ENCODE measurements at places on chromosomes 7 and 10.

- no peak for DNase-seq
These were observed 17.6 kb downstream of the PDSS1 start for GRCh38 chr10:26715137-26715487.

DNA sequence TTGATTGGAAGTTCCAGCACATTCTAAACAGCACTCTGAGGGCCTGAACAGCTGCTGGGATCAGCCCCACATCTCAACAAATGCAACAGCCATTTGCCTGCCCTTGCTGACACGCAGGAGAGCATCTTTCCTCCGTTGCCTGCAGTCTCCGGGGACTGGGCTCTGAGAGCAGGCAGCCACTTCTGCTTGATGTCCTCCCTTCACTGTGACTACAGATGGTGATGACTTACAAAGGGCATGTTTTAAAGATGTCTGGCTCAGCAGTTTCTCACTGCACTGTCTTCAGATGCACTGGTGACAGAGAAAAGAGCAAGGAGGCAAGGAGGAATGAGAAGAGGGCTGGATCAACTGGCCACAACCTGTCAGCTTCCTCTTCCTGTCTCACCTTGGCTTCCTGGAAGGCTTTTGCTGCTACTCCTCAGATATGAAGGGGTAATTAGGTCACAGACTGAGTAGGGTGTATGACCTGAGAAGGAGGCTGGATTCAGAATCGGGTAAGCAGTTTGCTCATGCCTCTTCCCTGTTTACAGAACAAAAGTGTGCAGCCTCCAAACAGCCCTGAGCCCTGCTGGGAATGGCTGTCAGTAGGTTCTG lies 143.5 kb upstream of the GHITM start:
- DNase-seq = no peak

DNA sequence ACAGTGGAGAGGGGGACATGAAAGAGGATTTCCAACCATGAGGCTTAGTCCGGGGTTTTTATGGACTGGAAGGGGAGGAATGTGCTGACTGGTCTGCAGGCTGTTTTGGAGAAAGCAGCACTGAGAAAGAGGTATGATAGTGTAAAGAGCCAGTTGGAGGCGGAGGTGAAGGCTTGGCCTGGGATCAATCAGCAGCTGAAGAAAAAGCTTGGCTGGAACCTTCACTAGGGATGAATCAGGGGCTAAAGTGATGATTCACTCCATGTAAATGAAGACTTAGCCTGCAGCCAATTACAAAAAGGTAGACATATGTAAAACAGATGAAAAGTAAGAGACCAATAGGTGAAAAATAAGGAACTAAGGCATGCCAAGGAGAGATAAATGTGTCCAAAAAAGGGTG lies 1382.6 kb downstream of the GATA3 start:
- no peak for DNase-seq

DNA sequence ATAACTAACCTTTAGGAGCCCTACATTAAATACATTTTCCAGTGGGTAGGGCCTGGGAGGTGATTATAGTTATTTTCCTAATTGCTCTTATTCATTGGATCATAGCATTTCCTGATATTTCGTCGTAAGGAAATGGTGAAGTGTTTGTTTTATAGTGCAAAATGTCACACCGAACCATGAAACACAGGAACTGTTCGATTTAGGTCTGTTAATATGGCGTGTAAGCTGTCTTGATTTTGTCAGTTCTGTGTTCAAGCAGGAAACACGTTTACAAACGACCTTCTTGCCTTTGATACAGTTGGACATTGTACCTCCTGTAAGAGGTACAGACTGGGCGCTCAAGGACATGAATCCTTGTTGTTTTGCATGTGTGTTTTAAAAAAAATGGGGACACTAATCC lies 14.8 kb downstream of the RBM17 start:
- no peak for DNase-seq

- DNase-seq = no peak
These were observed 138.1 kb downstream of the ADAM22 start for GRCh38 chr7:88071994-88072714.

DNA sequence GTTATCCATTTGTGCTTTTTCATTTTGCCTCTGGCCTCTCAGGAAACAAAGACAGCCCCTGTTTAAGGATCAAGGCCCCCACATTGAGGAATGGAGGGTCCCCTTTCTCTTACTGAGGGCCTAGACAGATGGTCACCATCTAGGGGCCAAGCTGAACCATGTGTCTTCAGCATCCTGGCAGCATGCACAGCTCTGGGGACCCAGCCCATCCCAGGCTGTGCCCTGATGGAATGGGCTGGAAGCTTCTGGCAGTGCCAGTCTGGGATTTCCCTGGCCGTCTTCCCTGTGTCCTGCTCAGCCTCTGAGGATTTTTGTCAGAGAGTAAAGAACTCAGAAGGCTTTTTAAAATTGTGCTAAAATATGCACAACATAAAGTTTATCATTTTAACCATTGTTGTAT lies 116.8 kb downstream of the ITIH5 start:
- DNase-seq = no peak

DNA sequence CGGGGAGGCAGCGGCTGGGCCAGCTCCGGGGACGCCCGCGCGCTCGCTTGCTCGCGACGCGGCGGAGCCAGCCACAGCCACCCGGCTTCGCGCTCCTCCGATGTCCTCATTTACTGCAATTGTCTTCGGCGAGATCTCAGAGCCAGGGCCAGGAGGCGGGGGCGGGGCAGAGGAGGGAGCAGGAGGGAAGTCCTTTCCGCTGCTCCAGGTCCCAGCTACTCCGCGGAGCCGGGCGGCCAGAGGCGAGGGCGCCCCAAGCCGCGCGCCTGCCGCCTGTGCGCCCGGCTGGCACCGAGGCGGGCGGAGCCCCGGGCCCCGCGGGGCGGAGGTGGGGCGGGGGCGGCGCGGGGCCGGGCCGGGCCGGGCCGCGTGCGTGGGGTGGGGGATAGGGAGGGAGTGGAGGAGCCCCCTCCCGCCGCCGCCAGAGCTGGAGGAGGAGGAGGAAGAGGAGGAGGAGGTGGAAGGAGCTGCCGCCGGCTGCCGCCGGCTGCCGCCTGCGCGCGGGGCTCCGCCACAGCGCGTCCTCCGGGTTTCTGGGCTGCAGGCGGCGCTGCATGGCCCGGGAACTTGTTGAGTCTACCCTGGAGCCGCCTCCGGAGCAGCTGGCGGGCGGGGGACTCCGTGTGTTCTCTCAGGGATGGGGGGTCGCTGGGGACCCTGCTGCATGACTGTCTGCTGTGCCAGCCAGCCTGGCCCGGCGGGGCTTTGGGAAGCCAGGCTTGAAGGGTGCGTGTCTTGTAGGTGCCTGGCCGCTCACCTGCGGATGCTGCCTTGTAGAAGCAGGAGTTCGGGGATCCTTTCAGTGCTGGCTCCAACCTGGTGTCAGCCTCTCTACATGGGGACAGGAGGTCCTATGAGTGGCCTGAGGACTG lies at the start of gene INSYN2A:
Gene INSYN2A (minus strand): TSS at position 310 of the 872 bp plus-strand sequence. CDS start 20,196 bp downstream, outside the sequence.
- no peak for DNase-seq

- no peak for DNase-seq
These were observed 220.8 kb upstream of the PRSS58 start for GRCh38 chr7:142478479-142479220.

GRCh38 chr7:143280160-143280559 lies 4.6 kb upstream of the TMEM139 start:
- peak; percentile 24 for DNase-seq

DNA sequence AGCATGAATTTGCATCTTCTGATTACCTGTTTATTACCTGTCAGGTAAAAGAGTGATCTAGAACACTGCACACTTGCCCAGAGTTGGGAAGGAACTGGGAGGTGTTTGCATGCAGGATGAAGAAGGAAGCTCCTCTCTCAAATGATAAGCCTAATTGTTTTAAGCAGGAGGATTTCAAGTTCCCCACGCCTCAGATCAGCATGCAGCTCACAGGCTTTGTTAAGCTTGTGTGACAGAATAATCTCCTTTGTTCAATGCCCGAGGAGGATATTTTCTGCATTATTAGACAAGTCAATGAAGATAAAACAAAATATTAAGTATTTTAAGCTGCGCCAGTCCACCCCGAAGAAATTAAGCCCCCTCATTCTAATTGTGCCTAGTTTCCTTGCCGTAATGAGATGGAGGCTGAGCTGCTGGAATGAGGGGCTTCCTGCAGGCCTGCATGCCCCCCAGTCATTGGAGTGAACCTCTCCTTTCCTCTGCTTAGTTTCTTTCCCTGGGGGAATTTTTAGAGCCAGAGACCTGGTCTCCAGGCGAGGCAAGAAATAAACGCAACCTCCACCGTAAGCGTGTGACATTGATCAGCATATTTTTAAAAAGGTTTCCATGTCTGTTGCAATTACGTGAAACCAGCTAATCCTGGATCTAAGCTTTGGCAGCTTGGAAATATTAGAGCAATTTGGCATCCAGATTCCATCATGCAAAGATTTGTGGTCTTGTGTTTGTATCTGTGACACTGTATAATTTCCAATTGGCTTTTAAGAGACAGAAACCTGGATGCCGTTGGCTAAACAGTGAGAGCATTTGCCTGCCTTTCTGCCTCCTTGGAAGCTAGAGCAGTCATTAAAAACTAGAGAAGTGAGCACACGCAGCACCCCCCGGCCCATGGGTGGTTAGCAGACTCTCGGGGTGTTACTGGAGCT lies 376.0 kb downstream of the GALNT17 start:
- no peak for DNase-seq

DNA sequence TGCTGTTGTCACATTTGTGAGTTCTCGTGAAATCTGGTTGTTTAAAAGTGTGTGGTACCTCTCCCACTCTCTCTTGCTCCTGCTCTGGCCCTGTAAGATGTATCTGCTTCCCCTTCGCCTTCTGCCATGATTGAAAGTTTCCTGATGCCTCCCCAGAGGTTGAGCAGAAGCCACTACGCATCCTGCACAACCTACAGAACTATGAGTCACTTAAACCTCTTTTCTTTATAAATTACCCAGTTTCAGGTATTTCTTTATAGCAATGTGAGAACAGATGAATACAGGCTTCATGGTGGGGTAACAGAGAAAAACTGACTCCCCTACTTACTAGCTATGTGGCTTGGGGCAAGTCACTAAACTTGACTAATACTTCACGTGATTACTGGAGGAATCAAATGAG lies 18.0 kb upstream of the STEAP4 start:
- no peak for DNase-seq

DNA sequence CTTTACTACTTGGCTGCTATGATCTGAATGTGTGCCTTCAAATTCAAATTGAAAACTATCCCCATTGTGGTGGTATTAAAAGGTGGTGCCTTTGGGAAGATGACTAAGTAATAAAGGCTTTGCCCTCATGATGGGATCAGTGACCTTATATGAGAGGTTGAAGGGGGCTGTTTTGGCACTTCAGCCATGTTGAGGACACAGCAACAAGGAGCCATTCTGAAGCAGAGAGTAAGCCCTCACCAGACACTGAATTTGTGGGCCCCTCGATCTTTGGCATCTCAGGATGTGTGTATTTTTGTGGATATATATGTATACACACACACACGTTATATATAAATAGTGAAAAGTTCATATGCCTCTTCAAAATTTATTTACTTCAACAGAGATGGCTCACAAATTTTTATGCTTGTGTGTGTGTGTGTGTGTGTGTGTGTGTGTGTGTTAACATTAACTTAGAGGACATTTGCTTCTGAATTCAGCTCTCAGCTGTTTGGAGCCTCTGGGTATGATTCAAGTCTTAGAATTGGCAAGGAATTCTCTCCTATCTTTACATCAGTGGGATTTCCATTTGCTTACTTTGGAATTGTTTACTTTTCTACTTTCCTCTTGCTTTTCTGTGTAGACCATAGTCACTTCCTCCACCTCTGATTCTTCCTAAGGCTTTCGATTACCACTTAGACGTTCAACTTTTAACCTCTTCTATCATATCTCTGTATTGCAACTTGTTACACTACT lies 66.6 kb downstream of the MAGI2 start:
- DNase-seq = no peak

- peak; percentile 17 for DNase-seq
These were observed 30.2 kb upstream of the ABI1 start for GRCh38 chr10:26890956-26891355.
